ENCODE measurements at places on chromosomes 6 and 20. TPM values are rescaled to one million over a fixed set of nuclear protein-coding genes. Genes with fewer than 3 reads are reported as not detected.
A peak's percentile ranks its signal among the peaks of the same experiment; 100 is the strongest.

Gene PNLDC1
- total RNA-seq: not detected

Gene CYP21A2
- total RNA-seq: 0.15 TPM

DNA sequence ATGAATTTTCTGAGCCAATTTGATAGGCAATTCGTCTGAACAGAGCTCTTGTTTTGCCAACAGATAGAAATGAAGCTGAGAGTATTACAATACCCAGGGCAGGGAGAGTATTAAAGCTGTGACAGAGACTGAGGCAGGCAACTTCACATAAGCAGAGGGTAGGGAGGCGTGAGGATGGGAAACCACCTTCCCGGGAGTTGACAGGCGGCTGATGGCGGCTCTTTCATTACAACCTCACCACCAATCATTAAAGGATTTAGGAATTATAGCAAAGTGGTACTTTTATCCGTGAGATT, 73.3 kb downstream of the CD83 start:
- no peak for DNase-seq

DNA sequence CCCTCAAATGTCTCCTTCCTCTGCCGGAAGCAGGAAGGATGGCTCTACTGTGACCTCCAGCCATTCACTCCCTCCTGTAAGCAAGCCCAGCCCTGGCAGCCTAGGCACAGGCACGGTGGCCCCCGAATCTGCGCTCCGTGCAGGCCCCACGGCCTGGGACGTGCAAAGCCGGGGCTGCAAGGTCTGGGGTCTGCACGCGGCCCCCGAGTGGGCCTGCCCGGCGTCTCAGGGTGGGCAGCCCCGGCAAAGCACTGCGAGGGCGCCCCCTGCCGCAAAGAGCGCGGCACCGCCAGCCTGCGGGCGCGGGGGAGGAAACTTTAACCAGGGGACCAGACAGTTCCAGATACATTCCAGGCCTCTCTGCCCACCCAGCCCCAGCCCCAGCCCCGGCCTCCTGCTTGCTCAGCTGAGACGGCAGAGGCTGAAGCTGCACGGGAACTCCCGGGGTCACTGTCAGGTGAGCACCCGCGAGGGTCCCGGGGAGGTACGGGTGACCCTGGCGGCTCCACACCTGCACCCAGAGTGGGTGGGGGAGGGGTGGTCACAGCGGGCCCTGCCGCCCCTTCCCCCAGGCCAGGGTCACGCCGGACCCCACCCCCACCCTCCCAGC, 98.8 kb downstream of the ASXL1 start:
- no peak for DNase-seq

- peak; percentile 37 for DNase-seq
Measured at GRCh38 chr20:34268851-34269636, 27.8 kb downstream of the ASIP start.

DNA sequence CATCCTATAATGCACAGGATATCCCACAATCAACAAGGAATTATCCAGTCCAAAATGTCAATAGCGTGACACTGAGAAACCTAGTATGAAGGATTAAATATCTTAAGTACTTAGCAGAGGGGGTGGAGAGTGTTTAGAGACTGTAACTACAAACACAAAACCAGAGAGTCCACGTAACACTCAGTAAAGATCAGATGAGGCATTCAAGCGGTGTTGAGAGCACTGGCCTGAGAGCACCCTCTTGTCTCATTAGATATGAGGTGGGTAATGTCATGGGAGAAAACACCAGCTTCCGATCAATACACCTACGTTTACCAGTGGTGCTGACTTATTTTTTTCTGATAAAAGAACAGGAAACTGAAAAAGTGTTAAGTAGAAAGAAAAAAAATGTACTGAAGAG, 2.3 kb downstream of the FAM184A start:
- DNase-seq: no peak
